ENCODE measurements at places on chromosomes 2 and 18.
A peak's percentile ranks its signal among the peaks of the same experiment; 100 is the strongest.

GRCh38 chr2:170206246-170206645, 28.3 kb downstream of the MYO3B start:
- no peak for DNase-seq

DNA sequence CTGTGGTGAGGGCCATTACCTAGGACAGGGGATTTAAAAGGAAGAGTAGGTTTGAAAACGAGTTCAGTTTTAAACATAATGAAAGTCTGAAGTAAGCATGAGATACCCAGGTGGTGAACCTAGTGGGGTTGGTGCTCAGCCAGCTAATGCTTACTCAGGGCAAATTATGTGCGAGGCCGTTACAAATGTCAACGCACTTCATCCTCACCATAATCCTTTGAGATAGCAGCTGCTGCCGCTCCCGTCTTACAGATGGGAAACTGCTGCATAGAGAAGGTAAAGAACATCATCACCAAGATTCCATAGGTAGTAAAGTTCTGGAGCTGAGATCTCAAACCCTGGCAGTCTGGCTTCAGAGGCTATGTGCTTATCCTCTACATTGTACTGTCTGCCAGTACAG, 209.0 kb downstream of the DYM start:
- DNase-seq = no peak

- no peak for DNase-seq
These were observed 42.3 kb downstream of the TRABD2A start for GRCh38 chr2:84838434-84839145.

- no peak for DNase-seq
These were observed 307.7 kb upstream of the CCDC68 start for GRCh38 chr18:55266981-55267380.

- DNase-seq = no peak
These were observed 34.0 kb downstream of the DOCK10 start for GRCh38 chr2:225008179-225008856.

DNA sequence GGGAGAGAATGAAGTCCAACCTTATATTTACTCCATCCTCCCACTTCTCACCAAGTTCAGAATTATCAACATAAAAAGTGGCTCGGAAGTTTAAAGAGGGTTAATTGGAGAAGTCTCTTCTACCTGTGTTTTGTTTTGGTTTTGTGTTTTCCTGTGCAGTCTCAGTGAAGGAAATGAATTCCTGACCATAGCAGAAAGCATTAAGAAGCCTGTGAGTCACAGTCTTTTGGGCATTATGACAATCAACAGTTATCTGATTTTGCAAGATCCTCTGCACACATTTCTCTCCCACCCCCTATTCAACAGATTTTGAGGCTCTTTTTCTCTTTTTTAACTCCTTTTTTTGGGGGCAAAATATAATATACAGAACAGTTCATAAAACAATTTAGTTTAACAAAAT, 8.6 kb upstream of the RPL37A start:
- no peak for DNase-seq

DNA sequence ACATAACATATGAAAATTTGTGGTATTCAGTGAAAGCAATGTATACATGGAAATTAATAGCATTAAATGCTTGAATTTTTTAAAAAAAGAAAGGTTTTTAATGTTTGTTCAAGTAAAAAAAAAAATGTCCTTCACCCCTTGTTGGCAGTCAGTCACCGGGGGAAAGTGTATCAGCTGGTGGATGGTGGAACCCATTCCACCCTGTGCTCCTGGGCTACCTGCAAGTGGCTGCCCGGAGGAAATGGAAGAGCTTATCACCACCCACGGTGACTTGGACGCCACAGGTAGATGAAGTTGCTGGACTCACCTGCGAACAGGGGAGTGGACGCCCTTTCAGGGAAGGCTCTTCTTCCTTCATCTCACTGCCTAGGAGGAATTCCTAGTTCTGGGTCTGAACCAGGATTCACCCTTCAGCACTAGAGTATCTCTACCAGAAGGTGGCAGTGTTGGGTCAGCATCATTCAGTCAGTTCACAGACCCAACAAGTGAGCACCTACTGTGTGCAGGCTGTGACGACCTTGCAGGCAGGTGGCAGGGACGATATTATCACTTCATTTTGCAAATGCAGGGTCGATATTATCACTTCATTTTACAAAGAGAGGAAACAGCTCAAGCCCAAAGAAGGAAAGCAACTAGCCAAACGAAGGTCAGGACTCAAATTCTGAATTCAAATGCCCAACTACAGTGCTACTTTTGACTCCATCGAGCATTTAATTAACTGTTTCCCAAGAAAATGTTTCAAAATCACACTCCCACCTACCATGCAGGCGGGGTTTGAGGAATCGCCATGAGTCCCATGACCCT, 35.8 kb downstream of the CIB4 start:
- DNase-seq = peak; percentile 50

GRCh38 chr2:171104379-171104778, 56.3 kb downstream of the TLK1 start:
- no peak for DNase-seq

DNA sequence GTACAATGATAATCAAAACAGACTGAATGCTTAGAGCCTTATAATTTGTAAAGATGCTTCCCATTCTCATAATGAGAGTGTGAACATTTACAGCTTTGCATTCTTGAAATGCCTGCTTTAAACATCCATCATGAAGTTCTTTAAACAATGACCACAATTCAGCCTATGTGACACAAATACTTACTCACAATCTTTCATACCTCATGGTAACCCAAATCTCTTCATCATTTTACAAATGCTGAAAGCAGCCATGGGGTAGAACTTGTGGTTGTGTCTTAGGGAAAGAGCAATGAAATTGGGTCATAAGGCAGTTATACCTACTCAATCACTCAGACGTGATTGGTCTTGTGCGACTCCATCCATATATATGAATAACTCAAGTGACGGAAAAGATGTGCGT, 140.7 kb downstream of the RND3 start:
- DNase-seq = no peak

- no peak for DNase-seq
These were observed 704.0 kb downstream of the RNF144A start for GRCh38 chr2:7621018-7621814.

- no peak for DNase-seq
These were observed 80.8 kb downstream of the PTGR3 start for GRCh38 chr18:75128051-75128605.

- DNase-seq = no peak
These were observed 88.9 kb upstream of the RBBP8 start for GRCh38 chr18:22844190-22844589.

DNA sequence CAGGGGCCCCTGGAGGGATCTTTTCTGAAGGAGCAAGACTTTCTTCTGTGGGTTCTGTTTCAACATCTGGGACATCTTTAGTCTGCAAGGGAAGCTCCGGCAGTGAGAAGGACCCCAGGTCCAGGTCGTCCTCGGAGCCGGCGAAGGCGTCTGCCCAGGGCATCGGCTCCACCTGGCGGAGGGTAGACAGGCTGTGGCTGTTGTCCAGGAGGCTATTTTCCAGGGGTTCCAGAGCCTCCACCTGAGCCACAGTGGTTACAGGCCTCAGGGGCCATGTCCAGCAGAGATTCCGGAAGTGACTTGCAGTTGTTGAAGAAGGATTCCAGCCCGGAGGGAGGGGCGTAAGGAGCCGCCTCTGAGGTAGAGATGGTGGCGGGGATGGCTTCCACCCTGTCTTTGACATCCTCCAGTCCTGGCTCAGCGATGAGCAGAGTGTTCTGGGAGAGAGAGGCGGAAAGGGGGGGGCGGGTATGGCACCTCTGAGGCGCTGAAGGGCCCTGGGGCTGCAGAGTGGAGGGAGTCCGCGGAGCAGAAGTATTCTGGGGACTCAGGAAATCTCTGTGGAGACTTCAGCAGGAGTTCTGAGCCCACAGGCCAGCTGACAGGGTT, 891.3 kb upstream of the LRRTM1 start:
- DNase-seq = no peak

GRCh38 chr2:129117434-129117833, 798.8 kb upstream of the HS6ST1 start:
- DNase-seq = no peak

- DNase-seq = no peak
These were observed 95.6 kb upstream of the ITGB6 start for GRCh38 chr2:160295519-160296207.

GRCh38 chr2:38174646-38175423, 98.9 kb upstream of the CYP1B1 start:
- DNase-seq = no peak

DNA sequence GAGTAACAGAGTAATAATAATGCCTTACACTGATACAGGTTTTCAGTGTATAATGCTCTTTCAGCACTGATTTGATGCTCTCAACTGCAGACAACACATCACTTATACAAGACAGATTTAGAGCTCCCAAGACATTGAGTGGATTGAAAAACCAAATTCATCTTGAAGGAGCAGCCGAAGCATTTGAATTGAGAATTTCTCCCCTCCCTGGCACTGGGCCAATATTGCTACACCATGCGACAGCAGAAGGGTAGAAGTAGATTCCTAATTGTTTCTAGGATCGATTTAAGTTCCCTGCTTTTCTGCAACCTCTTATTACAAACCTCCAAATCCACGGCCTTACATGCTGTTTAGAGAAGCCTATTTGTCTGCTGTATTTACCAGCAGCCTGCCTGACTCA, 15.5 kb downstream of the CENPA start:
- DNase-seq = no peak

GRCh38 chr2:238854699-238855229, 6.9 kb downstream of the TWIST2 start:
- no peak for DNase-seq

- DNase-seq = no peak
These were observed 328.4 kb downstream of the DYSF start for GRCh38 chr2:71781695-71782228.

GRCh38 chr2:127106457-127106990, 430 bp downstream of the BIN1 start:
- no peak for DNase-seq

DNA sequence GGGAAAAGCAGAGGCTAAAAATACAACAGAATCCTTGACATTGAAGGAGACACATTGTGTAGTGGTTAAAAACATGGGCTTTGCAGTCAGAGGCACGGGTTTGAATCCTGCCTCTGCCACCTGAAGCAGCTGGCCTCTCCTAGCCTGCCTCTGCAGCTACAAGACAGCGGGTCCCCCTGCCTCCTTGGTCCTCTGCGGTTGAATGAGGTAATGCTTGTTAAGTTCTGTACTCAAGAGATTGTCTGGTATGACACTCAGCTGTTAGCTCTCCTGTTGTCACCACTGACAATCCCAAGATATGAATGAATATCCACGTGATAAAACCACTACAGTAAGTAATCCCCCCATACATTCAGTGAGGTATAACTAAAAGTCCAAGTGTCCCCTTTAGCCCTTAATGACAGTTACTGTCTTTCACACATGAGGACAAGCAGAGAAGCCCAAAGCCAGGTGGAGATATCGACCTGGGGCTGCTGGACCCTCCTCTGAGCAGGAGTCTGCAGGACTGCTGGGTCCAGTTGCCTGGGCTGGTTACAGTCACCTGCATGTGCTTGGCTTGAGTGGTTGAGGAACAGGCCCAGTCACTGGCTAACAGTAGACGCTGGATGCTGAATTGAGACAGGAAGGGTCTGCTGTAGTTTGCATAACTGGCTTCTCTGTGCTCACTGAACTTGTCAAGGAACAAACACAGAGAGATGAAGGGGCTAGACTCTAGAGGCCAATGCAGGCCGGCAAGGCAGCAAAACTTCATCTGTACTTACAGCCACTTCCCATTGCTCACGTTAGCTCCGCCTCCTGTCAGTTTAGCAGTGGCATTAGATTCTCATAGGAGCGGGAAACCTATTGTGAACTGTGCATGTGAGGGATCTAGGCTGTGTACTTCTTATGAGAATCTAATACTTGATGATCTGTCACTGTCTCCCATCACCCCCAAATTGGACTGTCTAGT, 85.5 kb downstream of the TGFA start:
- no peak for DNase-seq

- no peak for DNase-seq
These were observed 49.8 kb downstream of the FAM168B start for GRCh38 chr2:131043199-131044074.

GRCh38 chr2:171327043-171327496, 106.7 kb downstream of the METTL8 start:
- DNase-seq = no peak

GRCh38 chr2:240296476-240297255, 138.8 kb upstream of the GPC1 start:
- DNase-seq = no peak

GRCh38 chr2:39160982-39161381, 40.1 kb upstream of the SOS1 start:
- no peak for DNase-seq

DNA sequence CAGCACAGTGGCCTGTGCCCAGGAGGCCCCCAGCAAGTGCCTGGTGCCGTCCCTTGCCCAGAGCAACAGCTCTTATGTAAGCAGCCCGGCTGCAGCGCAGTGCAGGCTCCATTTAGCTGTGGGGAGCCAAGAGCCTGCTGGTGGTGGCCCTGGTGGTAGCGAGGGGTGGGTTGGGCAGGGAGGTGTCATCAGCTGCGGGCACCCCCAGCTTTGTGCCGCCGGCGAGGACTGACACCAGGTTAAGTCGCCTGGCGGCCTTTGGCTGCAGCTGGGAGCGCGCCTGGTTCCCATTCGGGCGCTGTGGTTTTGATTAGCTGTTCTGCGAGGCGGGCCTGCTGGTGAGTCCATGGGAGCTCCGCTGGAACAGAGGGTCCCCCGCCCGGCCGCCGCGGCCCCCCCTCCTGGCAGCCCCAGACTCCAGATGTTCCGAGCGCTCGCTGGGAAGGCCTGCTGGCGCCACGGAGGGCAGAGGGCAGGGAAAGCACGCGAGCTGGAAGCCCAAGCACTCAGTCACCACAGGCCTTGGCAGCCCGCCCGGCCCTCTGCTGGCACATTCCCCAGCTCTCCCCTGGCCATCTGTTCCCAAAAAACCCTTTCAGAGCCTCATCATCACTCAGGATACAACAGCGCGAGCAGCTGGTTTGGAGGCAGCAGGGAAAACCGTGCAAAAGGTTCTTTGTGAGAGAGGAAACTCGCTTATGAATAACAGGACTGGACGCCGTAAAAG, 18.4 kb downstream of the ATOH8 start:
- DNase-seq = peak; percentile 98

- no peak for DNase-seq
These were observed 244.2 kb downstream of the KLHL29 start for GRCh38 chr2:23628926-23629771.

GRCh38 chr2:8543383-8544170, 138.3 kb upstream of the ID2 start:
- no peak for DNase-seq

GRCh38 chr2:189657867-189658266, 3.4 kb upstream of the ASNSD1 start:
- no peak for DNase-seq

DNA sequence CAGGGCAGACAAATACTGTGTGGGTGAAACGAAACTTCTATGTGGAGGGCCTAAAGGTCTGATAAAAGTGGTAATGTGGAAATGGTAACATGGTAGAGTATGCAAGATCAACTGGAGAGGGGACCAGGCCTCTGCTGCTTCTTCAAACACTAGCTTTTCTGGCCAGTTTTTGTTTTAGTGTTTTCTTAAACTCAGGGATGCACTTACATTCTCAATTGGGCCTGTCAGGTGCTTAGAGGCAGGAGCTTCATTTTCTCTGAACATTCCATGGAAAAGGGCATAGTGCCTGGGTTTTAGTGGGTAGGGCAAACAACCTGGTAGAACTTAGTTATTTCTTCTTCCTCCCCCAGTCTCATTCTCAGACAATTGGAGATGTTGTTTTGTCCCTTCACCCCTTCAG, 10.5 kb upstream of the ST3GAL5 start:
- no peak for DNase-seq
